ENCODE measurements at places on chromosomes 2 and 18.

- DNase-seq, result no peak
Observed at GRCh38 chr2:105087273-105087672, 49.4 kb downstream of the MRPS9 start.

DNA sequence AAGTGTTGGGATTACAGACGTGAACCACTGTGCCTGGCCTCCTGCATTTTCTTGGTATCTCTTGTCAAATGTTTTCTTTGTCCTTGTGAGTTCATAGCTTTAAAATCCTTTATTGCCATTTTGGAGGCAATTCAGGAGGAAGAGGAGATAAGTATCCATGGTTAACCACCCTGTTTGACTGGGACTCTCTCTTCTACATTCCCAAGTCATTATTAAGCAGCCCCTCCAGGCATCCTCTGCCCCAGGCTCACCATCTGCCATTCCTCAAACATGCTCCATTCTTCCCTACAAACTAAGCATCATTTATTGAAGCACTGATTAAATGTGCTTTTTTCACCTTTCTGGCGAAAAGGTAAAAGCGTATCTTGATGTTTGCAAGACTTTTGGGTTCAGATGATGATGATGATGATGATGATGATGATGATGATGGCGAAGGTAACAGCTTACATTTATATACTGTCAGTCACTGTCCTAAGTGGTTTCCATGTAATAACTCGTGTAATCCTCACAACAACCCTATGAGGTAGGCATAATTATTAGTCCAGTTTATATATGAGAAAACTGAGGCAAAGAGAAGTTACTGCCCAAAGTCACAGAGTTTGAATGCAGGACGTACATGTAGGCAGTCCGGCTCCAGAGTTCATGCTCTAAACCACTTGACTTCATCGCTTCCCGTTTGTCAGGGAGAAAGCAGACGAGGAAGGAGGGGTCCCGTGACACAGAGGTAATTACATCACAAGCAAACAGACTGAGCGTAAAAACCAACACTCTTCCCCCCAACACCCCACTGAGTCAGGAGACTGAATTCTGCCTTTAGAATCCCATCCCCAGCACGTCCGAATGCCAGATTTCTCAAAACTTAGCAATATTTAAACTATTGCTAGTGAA is 69.7 kb upstream of the ACKR3 start:
- DNase-seq, result no peak

GRCh38 chr2:12488352-12489318 is 228.1 kb upstream of the TRIB2 start:
- DNase-seq, result peak; percentile 49

DNA sequence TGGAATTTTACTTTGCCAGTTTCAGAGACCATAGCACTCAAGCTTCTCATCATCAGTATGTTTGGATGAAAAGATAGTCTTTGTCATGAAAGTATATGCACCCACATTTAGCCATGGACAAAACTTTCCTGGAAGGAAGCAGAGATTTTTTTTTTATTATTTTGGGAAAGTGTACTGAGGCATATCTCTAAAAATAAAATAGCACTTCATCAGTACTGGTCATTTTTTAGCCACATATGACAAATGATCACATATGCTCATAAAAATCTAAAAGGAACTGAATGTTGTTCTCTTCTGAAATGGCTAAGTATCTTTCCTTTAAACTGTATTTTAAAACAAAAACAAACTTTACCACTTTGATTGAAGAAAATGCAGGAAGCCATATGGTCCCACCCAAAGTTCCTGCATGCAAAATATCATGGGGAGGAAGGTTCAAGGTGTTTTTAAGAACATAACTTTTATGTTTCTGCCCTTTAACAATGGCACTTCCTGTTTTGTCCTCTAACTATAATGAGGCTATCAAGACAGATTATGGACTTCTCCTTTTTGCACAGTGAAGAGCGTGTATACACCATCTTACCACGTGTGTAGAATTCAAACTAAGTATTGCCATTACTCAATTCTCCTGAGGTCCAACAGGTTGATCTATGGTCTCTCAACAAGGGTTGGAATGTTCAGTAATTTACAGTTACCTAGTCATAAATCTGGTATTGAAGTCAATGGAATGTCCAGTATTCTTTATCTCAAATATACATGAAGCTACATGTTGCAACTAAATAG is 77.1 kb upstream of the SLC39A10 start:
- DNase-seq, result peak; percentile 91

- no peak for DNase-seq
Observed at GRCh38 chr2:69810550-69810949, 18.9 kb upstream of the GMCL1 start.

DNA sequence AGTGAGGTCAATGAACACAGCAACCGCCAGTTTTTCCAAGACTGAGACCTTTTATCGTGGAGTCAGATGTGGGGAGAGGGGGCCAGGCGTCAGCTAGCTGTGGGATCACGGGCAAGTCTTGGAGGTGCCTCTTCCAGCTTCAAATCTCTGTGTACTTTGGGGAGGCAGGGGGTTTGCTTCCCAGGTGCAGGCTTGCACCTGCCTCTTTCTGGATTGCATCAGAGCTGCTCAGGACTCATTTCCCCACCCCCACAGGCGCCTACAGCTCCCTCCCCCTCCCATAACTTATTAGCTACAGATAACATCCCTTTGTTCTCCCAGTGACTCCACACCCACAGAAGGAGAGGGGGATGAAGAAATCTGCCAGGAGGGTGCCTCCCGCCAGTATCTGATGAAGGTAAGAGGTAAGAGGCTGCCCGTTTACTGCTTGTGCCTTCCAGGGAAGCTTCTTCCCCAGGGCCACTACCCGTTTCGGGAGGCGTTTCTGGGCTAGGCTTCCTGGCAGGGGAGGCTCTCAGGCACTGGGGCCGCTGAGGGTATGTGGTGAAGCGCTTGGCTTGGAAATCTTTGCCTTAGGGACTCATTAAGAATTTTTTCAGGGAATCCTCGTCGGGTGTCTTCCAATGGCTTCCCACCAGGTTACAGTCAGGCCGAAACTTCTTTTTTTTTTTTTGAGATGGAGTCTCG is 18.8 kb upstream of the MRPL33 start:
- no peak for DNase-seq

DNA sequence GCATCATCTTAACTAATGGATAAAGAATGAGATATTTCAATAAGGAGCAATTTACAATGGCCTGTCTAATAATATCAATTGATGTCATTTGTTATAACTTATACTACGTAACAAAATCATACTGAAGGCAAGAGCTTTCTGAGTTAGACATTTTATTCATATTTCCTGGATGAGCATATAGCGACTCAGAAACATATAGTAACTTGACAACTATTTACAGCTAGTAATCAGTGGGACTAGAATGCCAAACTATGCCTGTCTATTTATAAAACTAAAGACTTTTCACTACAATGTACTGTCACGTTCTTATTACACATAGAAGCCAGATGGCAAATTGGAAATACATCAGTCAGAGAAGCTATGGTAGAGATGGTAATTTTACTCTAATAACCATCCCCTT is 766.2 kb upstream of the TMEFF2 start:
- DNase-seq, result no peak

- DNase-seq, result no peak
Observed at GRCh38 chr2:74077636-74078035, 70.1 kb downstream of the BOLA3 start.

GRCh38 chr2:29632018-29632417 is 289.4 kb downstream of the ALK start:
- DNase-seq, result no peak

DNA sequence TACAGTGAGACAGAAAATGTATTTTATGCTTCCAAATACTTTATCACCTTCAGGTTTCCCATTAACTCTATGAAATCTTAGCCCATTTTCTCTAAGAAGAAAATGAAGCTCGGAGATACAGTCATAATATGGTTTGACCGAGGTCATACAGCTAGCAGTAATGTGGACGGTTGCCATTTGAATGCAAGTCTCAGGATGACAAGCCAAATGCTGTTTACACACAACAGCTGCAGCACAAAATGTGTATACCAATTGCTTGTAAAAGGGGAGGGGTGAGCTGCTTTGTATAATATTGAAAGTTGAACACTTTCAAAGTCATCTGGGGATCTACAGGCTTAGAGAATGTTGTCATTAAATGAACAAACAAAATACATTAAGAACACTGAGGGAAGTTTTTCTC is 93.8 kb upstream of the FSIP2 start:
- DNase-seq, result no peak

DNA sequence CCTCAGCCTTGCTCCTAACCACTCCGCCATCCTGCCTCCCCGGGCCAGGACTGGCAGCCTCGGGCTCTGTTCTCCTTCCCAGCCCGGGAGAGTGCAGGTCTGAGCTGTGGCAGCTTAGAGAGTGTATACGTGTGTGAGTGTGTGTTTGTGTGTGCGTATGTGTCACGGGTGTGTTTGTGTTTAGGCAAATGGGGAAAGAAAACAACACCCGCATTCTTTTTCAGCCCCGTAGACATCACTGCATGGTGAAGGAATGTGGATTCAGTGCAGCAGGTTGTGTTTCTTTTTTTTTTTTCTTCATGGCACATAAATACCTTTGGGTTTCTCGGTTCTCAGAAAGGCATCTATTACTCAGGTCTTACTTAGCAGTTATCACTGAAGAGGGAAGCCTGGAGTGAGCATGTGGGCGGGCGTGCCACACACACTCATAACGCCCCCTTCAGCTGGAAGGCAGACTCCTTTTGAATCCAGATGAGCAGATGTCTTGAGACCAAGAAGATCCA is 44.2 kb downstream of the GLI2 start:
- DNase-seq, result no peak

DNA sequence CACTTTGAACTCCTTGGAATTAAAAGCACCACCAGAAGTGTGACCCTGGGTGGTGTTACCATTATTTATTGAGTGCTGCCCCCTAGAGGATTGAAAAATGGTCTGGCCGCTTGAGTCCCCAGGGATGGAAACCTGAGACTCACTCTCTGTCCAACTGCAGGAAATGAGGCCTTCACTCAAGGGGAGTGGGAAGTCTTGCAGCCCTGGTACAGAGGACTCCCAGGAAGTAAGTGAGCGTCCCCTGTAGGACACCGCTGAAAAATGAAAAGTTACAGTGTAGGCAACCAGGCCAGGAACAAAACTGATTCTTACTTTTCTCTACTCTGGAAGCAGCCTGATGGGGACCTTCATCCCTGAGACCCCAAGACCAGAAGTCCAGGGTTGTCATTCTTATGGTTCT is 2.2 kb upstream of the NRP2 start:
- peak; percentile 95 for DNase-seq

Data from Karpas-422 (cell line).